ENCODE measurements at places on chromosomes 4 and X. TPM values are rescaled to one million over a fixed set of nuclear protein-coding genes. Genes with fewer than 3 reads are reported as not detected.

Gene SRPX2
- 8.3 TPM for total RNA-seq

Gene CCDC110
- total RNA-seq: 0.08 TPM

Gene EVC2
- 8.0 TPM for total RNA-seq

Gene EDNRA
- 2.1 TPM for total RNA-seq

Gene GPAT3
- total RNA-seq: 6.7 TPM

Gene SMIM43
- total RNA-seq: not detected

Gene CLTRN
- total RNA-seq: 0.49 TPM

Gene CD38
- total RNA-seq: 0.13 TPM

Gene GAGE1
- total RNA-seq: not detected

Gene CACNA1F
- 0.76 TPM for total RNA-seq

Gene GSX2
- total RNA-seq: 1.6 TPM

Gene F8
- 6.9 TPM for total RNA-seq

Gene C4orf51
- total RNA-seq: not detected

Gene TNIP3
- total RNA-seq: not detected

Gene ATXN3L
- not detected for total RNA-seq

Gene LRIT3
- 0.42 TPM for total RNA-seq

Gene PHOX2B
- not detected for total RNA-seq

Gene FHL1
- total RNA-seq: 92.4 TPM

Gene DCAF12L1
- total RNA-seq: not detected

Gene RNF175
- total RNA-seq: 0.47 TPM

Gene GASK1B
- 4.8 TPM for total RNA-seq

Gene KLHL4
- total RNA-seq: not detected

Gene HAND2
- total RNA-seq: 0.25 TPM

Gene STOX2
- total RNA-seq: 12.2 TPM

Gene HS6ST2
- not detected for total RNA-seq

Gene SYNPO2
- 38.5 TPM for total RNA-seq

Gene FANCB
- 0.94 TPM for total RNA-seq

Gene GPRASP1
- total RNA-seq: 3.8 TPM

All from lower leg skin (tissue), 4 donors.